Heart left ventricle (tissue), 16 donors: ENCODE measurements at places on chromosomes 1 and 21. TPM values are rescaled to one million over a fixed set of nuclear protein-coding genes. Genes with fewer than 3 reads are reported as not detected.

VHLL gene
- not detected for total RNA-seq

GRCh38 chr1:195173753-195174152, 1434.5 kb downstream of the KCNT2 start:
- DNase-seq, result no peak

DNA sequence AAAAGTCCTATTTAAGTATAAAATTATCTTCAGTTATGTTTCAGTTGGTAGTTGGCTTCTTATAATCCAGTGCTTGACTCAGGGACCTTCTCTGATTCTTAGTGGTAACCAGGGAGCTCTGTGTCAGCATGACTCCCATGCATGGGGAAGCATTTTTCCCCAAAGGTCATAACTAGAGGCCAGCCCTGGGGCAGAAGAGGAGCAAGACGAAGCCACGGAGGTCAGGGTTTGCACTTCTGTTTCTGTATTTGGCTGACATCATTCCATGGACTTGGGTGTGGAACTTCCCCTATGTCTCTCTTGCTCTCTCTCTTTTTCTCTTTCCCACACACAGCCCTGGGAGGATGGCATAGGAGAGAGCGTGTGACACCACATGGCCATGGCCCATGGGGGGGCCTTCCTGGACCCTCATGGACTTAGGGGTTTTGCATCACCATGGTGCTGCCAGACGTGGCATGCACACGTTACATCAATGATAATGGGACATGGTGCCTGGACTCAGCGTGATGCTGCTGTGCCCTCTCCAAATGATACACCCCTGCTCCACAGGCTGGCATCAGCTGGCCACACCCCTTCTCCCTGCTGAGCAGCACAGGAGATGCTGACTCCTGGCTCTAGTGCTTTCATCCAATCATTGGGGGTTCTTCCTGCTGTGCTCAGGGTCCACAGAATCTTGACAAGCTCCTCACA, 260.5 kb downstream of the KCNJ6 start:
- no peak for DNase-seq

GRCh38 chr1:51509773-51510172, 9.3 kb downstream of the EPS15 start:
- DNase-seq, result no peak

SLAMF9 gene
- total RNA-seq, result not detected

DNA sequence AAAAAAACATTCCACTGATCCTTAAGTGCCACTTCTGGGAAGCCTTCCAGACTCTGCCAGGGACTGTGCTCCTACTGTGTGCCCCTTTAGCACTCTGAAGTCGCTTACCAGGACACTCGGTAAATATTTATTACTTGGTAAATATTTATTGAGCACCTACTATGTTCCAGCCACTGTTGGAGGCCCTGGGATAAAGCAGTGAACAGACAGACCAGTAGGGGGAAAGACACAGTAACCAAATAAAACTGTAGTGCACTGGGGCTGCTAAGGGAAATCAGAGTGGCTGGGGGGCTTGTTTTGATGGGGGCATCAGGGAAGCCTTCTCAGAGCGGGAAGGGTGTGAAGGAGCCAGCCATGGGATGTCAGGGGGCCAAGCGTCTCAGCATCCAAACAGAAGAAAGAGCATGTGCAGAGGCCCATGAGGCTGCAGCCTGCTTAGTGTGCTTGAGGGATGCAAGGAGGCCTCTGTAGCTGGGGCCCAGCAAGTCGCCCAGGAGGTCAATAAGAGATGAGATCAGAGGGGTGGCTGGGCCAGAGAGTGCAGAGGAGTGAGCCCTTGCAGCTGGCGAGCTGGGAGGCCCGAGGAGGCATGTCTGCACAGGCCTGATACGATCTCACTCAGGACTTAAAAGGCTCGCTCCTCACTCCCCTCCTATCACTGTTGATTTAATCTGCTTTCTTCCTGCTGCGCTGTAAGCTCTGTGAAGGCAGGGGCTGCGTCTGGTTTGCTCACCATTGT, 28.6 kb downstream of the KAZN start:
- DNase-seq, result peak; percentile 68

CIART gene
- 22.5 TPM for total RNA-seq

- DNase-seq, result no peak
Observed at GRCh38 chr1:176416777-176417176, 46.2 kb upstream of the PAPPA2 start.

- DNase-seq, result peak; percentile 79
Observed at GRCh38 chr21:25934771-25935224, 200.0 kb downstream of the GABPA start.

DNA sequence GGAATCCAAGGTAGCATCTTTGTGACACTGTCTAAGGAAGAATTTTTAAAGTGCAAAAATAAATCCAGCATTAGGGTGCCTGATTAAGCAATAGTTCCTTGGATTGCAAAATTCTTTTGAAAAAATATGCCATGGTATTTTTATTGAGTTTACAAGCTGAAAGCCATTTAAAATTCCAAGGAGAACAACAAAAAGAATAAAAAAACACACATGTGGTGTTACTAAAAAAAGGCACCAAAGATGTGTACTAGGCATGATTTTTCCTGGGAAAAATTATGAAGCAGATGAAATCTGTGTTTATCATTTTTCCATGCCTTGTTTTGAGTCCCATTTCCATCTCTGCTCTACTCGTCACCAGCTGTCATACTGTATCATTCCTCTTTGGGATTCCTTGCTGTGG, 157.0 kb upstream of the ZNHIT6 start:
- DNase-seq, result no peak

DNA sequence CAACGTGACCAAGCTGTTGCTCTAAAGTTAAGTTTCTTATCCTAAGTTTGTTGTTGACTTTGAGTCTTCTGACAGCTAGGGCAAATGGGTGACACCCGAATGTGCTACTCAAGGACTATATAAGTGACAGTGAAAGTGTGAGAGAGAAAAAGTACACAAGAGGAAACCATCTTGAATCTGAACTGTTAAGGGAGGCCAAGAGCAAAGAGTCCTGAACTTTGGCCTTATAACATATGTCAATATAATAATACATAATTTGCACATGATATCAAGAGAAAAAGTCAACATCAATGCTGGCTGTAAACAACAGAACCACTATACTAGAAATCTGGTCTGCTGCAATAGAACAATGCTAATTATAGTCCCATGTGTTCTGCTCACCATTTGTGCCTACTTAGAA, 29.5 kb downstream of the SYNJ1 start:
- DNase-seq, result no peak

- no peak for DNase-seq
Observed at GRCh38 chr1:57324388-57324787, 99.5 kb downstream of the DAB1 start.

- DNase-seq, result no peak
Observed at GRCh38 chr1:241330619-241331327, 26.2 kb downstream of the RGS7 start.

- DNase-seq, result peak; percentile 84
Observed at GRCh38 chr21:46035809-46036695, 54.5 kb downstream of the COL6A1 start.

- DNase-seq, result no peak
Observed at GRCh38 chr1:228148935-228149405, 760 bp upstream of the GJC2 start.

GRCh38 chr1:54409156-54410142, 3.3 kb upstream of the SSBP3 start:
- DNase-seq, result no peak

ETV3L gene
- not detected for total RNA-seq
